ENCODE measurements at places on chromosomes 7 and 10.

- no peak for DNase-seq
These were observed 455.0 kb downstream of the CCSER2 start for GRCh38 chr10:84783386-84783785.

GRCh38 chr7:75875113-75876080, 3.4 kb upstream of the RHBDD2 start:
- DNase-seq: no peak

DNA sequence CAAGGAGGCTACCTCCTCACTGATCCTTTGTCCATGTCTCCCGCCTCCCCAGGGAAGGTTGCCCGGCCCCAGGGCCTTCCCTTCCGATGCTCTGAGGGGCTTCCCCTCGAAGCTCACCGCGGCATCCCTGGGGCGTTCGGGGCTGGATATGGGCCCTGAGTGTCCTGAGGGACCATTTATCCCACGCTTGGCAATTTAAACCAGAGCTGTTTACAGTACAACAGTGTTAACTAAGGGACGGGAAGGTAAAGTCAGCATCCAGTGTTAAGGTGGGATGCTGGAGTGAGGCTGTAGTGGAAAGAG, 92.0 kb downstream of the TCERG1L start:
- DNase-seq: no peak

- DNase-seq: no peak
These were observed 78.7 kb upstream of the C1GALT1 start for GRCh38 chr7:7103343-7104313.

DNA sequence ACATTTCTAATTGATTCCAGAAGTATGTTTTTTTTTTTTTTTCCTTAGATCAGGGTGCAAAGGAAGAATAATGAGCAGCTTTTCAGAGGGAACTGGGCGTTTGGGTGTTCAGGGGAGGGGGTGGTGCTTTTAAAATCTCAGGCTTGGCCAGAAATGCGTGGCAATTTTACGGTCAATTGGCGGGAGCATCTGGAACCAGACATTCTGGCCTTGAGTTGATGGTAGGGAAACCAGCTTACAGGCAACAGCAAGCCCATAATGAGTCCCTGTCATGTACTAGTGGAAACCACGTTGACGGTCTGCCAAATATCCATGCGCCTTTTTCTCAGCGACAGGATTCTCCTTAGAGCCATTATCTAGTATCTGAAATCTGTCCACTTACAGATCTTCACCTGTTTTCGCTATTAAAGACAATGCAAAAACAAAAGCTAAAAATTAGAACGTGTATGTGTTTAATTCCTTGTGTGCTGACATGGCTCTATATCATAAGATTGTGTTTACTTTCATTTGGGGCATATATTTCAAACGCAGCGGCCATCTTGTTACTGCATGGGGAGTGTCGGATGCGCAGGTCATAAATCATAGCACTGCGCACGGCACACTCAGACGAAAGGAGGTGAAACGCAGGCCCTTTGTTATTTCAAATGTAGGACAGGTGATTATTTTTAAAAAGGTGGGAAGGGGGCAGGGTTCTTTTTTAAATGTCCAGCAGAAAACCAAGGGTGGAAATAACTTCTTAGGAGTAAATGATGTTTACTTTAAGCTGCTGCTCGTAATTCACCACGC, 209.2 kb downstream of the AGMO start:
- DNase-seq: no peak

DNA sequence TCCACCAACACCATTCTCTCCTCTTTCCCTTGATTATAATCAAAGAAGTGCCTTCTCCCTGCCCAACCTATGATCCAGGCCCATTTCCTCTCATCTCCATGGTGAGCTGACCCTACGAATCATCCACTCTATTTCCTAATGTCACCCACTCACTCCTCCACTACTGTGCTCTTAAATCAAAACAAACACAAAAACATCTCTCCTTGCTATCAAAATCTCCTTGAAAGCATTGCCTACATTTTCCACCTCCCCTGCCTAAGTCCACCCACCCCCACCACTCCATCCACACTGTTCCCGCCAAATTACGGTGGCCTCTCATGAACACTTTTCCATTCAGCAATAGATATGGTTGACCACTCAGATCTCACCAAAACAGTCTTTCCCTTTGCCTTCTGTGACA, 5.3 kb downstream of the DYDC1 start:
- DNase-seq: no peak

- DNase-seq: no peak
These were observed 18.7 kb downstream of the MIOS start for GRCh38 chr7:7585241-7585928.

- no peak for DNase-seq
These were observed 6.5 kb downstream of the AHR start for GRCh38 chr7:17304926-17305325.

DNA sequence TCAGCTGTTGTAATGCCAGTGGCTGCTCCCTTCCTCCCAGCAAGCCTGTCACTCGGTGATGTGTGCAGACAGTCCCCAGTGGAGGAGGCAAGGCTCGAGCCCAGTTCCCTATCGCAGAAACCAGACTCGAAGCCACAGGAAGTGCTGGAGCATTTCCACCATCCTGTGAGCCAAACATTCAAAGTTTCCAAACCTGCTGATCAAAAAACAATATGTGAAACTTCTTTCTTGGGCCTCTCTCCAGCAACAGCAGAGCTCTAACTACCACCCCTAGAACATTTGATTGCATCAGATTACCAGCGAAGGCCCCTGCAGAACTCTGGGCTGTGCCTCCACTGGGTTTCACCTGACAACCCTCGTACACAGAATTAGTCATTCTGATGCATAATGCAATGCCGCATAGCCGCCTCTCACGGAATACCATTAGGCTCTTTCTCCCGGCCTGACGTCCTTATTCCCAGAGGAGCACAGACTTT, 94.0 kb downstream of the ELMO1 start:
- no peak for DNase-seq

GRCh38 chr10:3537518-3537917, 247.5 kb downstream of the KLF6 start:
- DNase-seq: no peak

DNA sequence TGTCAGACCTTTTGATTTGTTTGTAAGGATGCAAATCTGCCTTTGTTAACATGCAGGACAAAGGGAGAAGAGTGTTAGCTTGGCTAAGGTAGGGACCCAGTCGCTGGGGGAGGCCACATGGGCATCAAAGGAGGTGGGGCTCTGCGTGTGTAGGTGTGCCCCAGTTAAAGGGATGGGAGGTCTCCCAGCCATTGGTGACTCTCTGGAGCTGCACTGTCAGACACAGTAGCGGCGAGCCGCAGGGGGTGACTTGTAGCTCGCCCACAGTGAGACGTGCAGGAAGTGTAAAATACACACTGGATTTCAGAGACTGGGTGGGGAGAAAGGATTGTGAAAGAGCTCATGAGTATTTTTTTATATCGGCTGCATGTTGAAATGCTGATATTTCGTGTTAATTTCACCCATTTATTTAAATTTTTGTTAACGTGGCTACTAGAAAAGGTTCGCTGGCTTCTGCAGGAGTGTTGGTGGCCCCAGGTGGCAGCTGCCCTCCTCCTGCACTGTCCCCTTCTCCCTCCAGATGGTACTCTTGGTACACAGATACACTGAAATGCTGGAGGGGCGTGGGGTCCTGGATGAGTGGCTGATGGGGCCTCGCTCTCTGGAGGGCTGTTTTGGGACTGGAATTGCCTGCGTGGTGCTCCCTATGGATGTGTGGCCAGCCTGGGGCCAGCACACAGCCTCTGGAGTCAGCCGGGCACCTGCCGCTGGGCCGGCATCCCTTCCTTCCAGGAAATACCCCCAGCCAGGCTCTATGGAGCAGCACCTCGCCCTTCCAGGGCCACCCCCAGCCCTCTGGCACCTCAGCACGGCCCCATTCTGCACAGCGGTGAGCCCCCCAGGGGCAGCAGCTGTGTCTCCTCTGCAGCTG, 59.2 kb downstream of the LHPP start:
- no peak for DNase-seq

DNA sequence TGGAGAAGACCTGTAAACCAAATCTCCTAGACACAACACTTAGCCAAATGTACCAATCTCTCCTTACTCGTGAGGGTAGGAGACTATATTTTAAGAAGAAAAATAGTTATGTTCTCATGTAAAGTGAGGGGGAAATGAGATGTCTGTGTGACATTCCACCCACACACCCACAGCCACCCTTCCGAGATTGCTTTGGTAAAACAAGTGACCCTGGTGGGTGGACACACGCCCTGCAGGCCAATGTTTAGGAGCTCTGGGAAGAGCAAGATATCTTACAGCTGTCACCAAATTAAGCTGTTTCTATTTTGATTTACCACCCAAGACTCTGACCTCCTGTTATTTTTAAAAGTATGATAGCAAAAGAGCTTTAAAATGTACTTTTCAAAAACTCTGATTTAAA, 147.2 kb upstream of the PFKP start:
- DNase-seq: no peak

- no peak for DNase-seq
These were observed 182.6 kb downstream of the COBL start for GRCh38 chr7:51134013-51134441.

- no peak for DNase-seq
These were observed 16.5 kb downstream of the DENND10 start for GRCh38 chr10:119120413-119120867.

DNA sequence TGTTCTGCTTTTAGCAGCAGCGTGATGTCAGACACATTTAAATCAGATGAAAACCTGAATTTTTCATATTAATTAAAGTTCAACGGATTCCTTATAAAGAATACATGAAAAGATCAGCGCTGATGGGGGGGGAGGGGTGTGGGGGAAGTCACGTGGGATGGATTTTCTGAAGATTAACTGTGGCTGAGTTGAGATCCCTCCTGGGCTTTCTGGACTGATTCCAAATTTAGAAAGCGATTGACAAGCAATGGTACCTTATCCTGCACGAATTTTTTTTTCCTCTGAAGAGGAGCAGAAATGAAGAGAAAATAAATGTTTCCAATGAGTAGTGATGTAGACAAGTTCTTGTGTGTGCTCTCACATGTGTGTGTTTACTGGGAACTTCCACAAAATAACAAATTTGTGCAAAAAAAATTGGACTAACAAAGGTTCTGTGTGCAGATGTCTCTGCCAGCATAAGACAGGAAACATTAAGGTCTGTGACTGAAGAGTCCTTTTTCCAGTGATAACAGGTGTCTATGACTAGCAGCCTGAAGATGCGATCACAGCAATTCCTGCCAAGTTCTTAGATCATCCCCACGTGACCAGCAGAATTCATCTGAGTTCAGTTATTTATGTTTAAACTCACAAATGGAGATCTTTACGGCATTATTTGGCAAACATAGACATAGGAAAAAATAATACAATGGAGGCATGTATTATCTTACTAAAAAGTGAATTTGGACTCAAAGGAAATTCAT, 585.2 kb upstream of the CELF2 start:
- DNase-seq: no peak

DNA sequence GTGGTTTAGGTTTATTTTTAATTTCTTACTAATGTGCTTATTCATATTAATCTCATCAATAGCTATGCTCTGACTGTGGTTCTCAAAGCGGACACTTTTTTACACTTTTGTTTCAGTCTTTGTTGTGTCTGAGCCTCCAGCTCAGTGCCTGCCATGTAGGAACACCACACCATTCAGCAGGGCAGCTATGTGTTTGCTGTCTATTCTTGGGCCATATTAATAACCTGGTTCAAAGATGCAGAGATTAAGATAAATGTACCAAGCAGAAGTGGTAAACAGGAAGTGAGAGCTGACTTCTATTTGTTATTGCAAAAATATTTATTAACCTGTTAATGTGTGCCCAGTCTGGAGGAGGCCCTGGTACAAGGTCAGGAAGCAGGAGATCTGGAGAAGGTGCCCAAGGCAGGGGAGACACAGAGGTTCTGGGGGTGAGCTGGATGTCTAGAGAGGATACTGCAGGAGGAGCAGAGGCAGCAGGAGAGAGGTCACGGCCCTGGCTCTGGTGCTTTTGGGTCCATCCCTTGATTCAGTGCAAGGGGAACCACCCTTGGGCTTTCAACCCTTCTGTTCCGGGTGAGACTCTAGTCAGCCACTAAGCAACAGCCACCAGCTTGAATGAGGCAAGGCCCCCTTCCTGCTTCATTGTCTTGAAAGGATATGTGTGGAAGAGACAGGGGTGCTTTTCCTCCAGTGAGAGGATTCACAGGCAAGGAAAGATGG, 1.9 kb downstream of the TBXAS1 start:
- peak; percentile 20 for DNase-seq

DNA sequence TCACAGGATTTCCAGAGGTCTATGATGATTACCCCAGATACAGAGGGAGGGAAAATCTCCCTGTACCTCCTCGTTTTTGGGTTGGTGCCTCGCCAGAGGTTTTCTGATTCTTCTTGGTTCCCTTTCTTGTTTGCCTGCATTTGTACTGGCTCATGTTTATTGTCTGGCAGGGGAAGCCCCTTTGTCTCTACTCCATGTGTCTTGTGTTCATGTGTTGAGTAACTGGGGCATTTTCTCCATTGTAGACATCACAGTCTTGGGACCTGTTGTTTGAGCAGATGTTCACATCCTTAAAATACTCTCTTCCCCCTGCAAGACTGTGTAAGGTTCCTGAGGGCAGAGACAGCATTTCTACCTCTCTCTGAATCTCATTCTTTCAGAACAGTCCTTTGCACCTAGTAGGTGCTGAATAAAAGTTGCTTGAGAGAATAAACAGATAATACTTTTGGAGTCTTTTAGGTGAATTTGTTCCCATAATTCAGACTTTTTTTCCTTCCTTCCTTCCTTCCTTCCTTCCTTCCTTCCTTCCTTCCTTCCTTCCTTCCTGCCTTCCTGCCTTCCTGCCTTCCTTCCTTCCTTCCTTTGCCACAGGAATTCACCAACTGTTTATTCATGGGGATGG, 25.1 kb downstream of the CDK14 start:
- DNase-seq: no peak

DNA sequence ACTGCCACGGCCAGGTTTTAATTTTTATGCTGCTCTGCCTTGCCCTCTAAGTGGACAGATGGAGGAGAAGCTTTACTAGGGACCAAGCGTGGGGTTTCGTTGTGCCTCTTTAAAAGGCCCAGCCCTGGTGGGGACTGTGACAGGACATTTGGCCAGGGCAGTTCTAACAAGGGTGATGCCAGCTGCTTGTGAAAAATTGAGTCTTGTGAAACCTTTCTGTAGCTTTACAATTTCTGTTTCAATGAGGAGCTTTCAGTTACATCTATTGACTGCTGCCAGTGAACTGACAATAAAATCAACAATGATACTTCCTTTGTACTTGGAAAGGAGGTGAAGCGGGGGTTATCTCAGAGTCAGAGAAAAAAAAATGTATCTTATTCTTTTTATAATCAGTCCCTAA, 233.1 kb upstream of the CSTF2T start:
- no peak for DNase-seq

DNA sequence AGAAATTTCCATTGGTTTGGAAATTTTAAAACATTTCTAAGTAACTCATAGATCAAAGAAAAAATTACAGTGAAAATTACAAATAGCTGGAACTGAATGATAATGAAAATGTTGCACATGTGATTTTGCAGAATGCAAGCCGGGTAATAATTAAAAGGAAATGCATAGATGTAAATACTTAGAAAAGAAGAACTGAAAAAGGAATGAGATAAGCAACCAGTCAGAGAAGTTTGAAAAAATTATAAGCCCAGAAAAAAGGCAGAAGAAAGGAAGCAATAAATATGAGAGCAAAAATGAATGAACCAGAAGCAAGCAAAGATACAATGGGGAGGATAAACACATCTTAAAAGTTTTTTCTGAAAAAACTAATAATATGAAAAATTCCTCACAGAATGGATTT, 3.2 kb upstream of the TMEM273 start:
- no peak for DNase-seq

Measured in CD4-positive, alpha-beta T cell treated with Interferon gamma for 1 hour (primary cell).